Breast epithelium (tissue), 4 donors: ENCODE measurements at places on chromosomes 2 and 18. TPM values are rescaled to one million over a fixed set of nuclear protein-coding genes. Genes with fewer than 3 reads are reported as not detected.

- DNase-seq, result no peak
These were observed 25.9 kb upstream of the RESP18 start for GRCh38 chr2:219358170-219359075.

DNA sequence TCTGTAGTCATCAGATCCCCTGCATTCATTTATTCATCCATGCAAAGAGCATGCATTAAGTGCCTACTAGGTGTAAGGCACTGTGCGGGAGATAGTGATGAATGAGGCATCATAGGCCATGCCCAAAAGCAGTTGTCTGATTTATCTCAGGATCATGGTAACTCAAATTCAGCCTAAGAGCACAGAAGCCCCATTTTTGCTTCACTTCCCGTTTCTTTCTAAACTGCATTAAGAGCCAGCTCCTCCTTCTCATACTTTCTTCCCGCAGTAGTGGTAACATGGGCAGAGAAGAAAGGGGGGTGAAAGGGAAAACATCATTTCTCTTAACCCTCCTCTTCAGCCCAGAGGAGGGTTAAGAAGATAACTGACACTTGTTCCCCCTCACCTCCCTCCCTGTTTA lies 2.9 kb downstream of the GPR45 start:
- DNase-seq, result no peak

DNA sequence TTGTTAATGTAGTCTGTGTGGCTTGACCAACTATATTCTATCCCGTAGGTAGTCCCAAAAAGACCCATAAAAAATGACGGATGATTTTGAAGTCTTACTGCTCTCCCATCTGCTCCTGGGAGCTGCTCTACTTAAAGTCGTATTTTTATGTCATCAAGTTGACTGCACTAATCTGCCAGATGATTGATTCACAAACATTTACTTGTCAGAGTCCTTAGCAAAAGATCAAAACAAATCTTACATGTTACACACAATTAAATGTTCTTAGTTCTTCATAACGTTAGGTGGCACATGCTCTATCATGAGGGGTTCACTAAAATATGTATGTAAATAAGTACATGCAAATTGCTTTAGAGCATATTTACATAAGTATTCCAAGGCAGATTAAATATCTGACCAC lies 498.3 kb upstream of the LRRTM4 start:
- DNase-seq, result no peak

DNA sequence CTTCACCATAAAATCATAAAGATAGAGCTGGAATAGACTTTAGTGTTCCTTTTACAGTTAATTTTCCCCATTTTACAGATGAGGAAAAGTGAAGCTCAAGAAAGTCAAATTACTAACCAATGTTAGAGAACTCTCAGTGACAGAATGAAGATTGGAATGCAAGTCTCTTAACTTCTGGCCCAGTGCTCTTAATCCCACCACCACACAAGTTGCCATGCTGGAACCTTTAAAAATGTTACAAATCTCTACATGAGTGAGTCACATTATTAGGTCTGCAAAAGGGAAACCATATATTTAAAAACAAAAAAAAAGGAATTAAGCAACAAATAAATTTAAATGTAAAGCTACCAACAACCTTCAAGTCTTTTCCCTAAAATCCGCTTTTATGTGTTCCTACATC lies 3.5 kb downstream of the NCKAP1 start:
- no peak for DNase-seq

GRCh38 chr2:148674063-148675020 lies 29.8 kb downstream of the EPC2 start:
- DNase-seq, result no peak

- no peak for DNase-seq
These were observed 307.2 kb downstream of the FBXO15 start for GRCh38 chr18:73840319-73840945.

GRCh38 chr2:174191342-174192074 lies 56.8 kb downstream of the OLA1 start:
- DNase-seq, result no peak

GRCh38 chr2:207952564-207953345 lies 72.6 kb downstream of the PLEKHM3 start:
- no peak for DNase-seq

DNA sequence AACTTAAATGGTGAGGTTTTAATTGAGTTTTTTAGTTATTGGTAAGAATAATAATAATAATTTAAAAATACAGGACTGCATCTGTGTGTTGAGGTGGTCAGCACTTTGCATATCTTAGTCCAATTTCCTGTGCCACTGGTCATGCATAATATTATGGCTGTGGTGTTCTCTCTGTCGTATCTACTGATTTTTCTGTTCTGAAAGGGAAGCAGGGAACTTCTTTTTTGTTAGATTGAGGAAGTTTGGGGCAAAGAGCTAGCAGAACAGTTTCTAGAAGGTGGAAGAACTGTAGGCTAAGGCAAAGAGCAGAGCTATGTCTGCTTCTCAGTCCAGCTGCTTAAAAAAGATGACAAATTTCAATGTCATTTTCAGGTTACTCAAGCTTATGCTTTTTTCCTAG lies 74.3 kb downstream of the XRCC5 start:
- DNase-seq, result no peak

DNA sequence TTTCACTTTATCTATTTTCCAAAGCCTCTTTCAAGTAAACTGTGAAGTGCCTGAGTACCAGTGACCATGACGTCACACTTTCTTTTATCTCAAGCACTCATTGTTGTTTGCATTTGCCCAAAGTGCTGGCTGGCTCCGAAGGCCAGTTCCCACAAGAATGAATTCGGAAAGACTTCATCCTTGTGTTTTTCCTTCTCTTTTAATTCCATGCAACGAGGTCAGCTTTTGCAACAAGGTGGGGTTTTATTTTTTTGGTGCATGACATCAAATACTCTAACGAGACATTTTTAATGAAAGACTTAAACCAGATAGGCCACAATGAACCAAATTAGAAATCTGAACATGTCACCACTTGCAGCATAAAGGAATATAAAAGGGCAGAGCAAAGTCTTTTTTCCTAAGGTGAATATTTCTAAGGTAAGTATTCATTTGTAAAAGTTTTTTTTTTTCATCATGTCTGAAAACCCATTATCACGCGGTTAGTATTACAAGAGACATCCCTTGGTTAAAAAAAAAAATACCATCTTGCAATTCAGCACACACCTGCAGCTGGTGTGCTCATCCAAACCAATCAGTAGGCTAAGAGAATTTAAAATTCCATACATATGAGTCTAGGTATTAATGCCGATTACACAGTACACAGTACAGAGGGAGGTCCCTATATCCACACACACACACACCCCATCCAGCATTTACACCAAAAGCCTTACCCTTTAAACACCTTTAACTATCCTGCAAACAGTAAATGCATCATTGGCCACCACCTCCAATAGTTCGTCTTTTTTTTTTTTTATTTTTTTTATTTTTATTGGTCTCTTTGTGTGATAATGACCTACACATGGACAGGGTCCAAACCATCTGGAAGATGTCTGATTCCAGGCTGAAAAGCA lies 2.3 kb downstream of the ARL4C start:
- DNase-seq, result peak; percentile 40

DNA sequence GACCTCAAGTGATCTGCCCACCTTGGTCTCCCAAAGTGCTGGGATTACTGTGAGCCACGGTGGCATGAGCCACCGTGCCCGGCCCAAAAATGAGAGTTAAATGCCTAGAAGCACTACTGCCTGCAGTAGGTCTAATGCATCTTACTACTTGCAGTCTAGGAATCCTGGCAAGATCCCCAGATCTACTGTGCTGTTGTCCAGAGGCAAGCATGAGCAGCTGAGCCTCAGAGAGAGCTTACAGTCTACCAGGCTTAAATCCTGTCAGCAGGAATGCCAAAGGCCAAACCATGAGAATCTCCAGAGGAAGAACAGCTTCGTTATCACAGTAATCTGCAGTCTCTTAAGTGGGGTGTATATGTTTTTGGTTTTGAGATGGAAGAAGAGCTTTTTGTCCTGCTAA lies 54.4 kb downstream of the XRCC5 start:
- no peak for DNase-seq

DNA sequence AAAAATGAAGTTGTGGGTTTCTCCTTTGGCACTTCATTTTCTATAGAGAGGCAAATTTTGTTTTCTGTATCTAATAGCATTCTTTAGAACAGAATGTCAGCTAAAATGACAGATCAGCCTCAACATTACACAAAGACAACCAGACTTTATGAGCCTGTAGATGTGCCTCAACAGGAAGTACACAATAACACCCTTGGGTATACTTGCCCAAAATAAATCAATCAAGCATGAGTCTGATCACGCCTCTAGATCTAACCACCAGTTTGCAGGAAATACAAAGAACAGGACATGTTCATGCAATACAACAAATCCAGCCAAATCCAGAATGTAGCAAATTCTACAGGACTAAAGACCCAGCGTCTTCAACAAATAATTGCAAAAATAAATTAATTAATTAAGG lies 11.2 kb upstream of the DAPL1 start:
- DNase-seq, result no peak

DNA sequence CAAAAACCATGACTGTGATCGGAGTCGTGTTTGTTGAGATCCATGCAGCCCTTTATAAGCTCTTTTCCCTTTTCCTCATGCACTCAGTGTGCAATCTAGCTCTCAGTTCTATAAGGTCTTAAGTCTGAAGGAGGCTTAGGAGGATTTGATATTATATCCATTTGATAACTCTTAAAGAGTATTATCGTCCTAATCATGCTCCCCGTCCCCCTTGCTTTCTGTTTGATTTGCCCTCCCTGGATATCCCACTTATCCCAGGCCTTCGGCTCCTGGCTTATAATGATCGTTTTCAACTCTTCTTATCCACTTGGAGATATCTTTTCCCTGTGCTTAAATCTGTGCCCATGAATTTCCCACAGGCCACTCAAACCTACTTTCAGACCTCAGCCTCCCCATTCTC lies 1917.7 kb upstream of the PIK3C3 start:
- DNase-seq, result no peak

- no peak for DNase-seq
These were observed 650.6 kb downstream of the SATB2 start for GRCh38 chr2:198807131-198807530.

GRCh38 chr2:216666461-216667233 lies 28.7 kb downstream of the IGFBP5 start:
- DNase-seq, result peak; percentile 75

SGO2 gene
- 4.6 TPM for total RNA-seq

ITGA4 gene
- 11.7 TPM for total RNA-seq

CPSF3 gene
- 23.1 TPM for total RNA-seq

- DNase-seq, result no peak
These were observed 3.0 kb upstream of the RTKN start for GRCh38 chr2:74444498-74445318.

GRCh38 chr2:112055730-112056625 lies 909 bp downstream of the TMEM87B start:
- peak; percentile 54 for DNase-seq
